Thyroid gland (tissue), 4 donors: ENCODE measurements at places on chromosomes 6 and 20. TPM values are rescaled to one million over a fixed set of nuclear protein-coding genes. Genes with fewer than 3 reads are reported as not detected.
A peak's percentile ranks its signal among the peaks of the same experiment; 100 is the strongest.

- no peak for DNase-seq
These were observed 3.8 kb downstream of the ZNF335 start for GRCh38 chr20:45968081-45968671.

- no peak for DNase-seq
These were observed 251.5 kb upstream of the TCF21 start for GRCh38 chr6:133637436-133637835.

GRCh38 chr20:1924910-1925861, 30.0 kb downstream of the SIRPA start:
- DNase-seq, result no peak

The TMEM14C gene
- 215 TPM for total RNA-seq

DNA sequence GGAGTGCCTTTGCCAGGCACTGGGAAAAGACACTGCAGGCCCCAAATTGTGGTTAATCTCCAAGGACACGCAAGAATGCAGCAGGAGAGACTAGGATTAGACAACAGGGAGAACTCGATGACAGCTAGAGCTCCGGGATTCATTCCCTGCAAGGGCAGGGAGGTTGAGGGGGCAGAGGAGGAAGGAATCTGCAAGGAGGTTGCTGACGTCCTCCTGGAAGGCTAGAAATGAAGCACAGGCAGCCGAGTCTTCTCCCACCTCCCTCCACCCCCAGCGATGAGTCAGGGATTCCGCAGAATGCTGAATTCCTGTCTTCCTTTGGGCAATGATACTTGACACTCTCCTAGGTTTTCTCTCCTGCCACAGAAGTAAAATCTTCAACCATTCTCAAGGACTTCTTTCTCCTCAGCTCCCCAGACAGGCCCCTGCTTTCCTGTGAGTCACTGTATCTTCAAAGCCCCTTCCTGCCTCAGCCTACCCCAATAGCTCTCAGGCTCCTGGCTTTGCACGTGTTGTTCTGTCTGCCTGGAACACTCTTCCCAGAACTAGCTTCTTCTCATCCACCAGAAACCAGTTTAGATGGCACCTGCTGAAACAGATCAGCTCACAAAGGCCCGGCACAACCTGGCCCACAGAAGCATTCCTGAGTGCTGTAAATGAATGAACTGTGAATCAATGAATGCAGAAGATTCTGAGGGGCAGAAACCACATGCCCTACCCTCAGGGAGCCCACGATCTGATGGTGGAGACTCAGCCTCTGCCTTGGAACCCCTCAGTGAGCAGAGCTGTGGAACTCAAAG, 85.6 kb downstream of the MRPL14 start:
- no peak for DNase-seq

- no peak for DNase-seq
These were observed 50.0 kb downstream of the PHF20 start for GRCh38 chr20:35821807-35822242.

- no peak for DNase-seq
These were observed 113.8 kb downstream of the TAF4 start for GRCh38 chr20:61951695-61952533.

- DNase-seq, result no peak
These were observed 881.9 kb downstream of the QKI start for GRCh38 chr6:164296411-164296810.

The NFKBIL1 gene
- 34.0 TPM for total RNA-seq

The SLA2 gene
- 0.22 TPM for total RNA-seq

The TOX2 gene
- total RNA-seq, result 3.4 TPM

GRCh38 chr6:27518881-27519795, 46.2 kb upstream of the ZNF184 start:
- DNase-seq, result peak; percentile 62

DNA sequence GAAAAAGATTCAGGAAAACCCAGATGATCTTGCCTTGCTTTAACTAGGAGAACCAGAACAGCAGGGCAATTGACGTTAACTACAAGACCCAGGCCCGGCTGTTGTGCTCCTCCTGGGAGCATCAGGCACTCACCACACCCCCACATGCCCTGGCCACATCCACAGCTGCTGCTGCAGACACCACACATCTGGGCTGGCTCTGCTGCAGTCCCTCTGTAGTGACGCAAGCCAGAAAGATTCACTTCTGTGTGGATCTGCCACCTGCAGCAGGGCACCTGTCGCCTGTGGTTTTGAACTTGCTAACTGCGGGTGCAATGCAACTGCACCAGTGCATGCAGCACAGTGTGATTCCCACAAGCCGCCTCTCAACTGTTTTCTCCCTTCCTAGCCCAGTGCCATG, 228.8 kb downstream of the SYNDIG1 start:
- no peak for DNase-seq

The DAAM2 gene
- 27.0 TPM for total RNA-seq

DNA sequence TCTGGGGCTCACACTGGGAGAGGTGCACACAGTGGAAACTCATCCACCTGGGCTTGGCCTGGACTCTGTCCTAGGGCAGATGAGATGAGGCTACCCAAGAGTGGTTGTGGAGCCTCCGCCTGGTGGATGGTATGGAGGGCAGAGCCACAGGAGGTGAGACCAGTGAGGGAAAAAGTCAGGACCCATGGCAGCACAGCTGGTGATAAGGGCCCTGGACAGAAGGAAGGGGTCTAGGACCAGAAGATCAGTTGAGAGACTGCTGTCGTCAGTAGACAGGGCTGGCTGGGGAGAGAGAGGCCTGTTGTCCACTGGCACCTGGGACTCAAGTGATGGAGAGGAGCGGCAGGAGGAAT, 29.8 kb downstream of the PLCG1 start:
- DNase-seq, result no peak

The CLPSL2 gene
- total RNA-seq, result not detected
